ENCODE measurements at places on chromosomes 13 and 19.

GRCh38 chr13:102620516-102620915 lies 23.7 kb downstream of the TPP2 start:
- DNase-seq = no peak

- DNase-seq = no peak
Measured at GRCh38 chr19:30054210-30054609, 112.2 kb downstream of the URI1 start.

DNA sequence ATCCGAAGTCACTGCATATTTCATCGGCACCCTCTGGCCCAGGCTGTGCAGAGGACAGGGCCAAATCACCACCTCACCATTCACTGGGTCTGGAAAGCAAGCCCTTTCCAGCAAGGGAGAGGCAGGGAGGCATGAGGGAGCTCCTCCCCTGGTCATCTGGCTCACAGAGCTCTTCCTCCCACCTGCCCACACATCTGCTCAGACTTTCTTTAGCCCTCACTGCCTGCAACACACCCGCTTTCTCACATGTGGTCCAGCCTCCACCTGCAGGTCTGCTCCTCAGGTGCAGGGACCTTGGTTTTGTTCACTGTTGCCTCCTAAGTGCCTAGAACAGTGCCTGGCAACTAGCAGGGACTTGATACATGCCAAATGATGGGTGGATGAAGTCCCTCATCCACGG lies 21.0 kb upstream of the SLC35E1 start:
- DNase-seq = no peak

GRCh38 chr19:29860492-29860891 lies 48.7 kb downstream of the CCNE1 start:
- no peak for DNase-seq

DNA sequence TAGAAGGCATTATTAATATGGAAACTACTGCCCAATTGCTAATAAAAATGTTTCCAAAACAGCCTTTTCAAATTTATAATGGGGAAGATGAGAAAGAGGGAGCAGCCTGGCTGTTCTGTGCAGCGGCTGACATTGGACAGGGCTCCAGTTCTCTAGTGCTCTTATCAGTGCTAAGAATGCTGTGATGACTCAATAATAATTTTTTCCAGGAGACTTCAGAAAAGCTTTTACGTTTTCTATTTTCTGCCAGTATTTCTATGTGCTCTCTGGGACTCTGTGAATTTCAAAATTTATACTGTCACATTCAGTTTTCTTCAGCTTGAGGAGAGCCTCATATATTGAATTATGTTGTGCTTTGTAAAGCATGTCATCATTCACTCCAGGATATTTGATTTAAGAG lies 209.6 kb downstream of the VWA8 start:
- DNase-seq = no peak

DNA sequence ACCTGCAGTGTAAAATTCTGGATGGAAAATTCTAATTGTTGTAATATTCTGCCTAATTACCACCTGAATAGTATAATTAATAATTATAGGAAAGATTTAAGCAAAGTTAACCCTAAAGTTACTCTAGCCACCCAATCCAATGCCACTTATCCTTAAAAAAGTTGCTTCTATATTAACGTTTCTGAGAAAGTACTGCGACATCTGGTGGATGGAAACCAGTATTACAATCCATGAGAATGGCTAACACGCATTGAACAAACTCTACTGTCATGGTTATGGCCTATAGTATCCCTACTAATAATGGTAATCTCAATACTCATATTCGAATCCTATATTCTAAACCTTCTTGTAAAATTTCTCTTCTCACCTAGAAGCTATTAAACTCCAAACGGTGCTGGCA lies 1551.8 kb downstream of the SLITRK1 start:
- DNase-seq = peak; percentile 7

DNA sequence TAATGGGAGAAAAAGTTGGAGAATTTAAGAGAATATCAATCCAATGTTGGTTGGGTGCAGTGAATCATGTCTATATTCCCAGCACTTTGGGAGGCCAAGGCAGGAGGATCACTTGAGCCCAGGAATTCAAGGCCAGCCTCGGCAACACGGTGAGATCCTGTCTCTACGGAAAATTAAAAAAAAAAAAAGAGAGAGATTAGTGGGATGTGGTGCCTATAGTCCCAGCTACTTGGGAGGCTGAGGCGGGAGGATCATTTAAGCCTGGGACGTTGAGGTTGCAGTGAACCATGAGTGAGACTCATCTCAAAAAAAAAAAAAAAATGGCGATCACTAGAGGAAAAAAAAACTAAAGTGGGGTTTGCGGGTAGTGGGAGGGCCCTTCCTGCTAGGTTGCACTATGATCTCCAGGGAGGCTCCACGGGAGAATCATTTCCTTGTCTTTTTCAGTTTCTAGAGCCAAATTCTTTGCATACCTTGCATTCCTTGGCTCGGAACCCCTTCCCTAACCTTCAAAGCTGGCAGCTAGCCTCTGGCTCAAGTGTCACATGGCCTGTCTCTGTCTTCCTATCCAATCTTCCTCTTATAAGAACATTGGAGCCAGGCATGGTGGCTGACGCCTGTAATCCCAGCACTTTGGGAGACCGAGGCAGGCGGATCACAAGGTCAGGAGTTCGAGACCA lies 5.8 kb upstream of the ERCC2 start:
- peak; percentile 95 for DNase-seq

DNA sequence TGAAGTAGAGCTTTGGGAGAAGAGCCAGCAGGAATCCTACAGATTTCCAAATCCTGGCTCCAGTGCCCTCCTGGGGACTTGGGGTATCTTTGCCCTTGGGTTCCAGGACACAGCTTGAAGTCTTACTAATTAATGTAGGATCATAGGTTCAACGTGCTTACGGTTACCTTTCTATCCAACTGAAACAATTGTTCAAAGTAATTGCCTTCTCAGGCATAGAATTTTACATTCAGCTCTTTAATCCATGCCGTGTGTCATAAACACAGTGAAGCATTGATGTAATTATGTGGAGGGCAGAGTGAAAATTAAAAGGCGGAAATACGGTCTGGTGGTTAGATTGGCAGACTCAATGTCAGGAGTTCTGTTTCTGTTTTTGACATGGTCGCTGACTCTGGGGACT lies 170.4 kb downstream of the COG6 start:
- no peak for DNase-seq

DNA sequence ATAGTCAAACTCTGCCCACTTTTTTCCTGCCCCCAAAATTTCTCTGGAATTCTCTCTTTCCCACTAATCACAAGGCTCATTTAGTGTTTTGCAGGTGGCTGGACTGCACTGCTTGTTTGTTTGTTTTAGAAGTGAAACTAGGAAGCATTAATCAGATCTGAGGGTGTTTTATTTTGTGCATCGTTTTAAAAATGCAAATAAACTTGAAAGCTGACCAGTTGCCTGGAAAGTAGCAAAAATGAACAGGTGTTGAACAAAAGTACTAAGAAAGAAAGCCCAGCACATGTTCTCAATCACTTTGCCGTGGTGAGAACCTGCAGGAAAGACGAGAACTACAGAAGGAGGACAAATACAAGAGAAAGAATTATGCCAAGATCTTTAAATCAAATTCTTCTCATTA lies 365.5 kb downstream of the PCDH9 start:
- no peak for DNase-seq

GRCh38 chr19:14473978-14474578 lies 1.1 kb downstream of the PTGER1 start:
- no peak for DNase-seq

- peak; percentile 94 for DNase-seq
Measured at GRCh38 chr19:45528149-45528743, 21.0 kb downstream of the VASP start.

GRCh38 chr13:87877477-87877876 lies 206.3 kb downstream of the SLITRK5 start:
- no peak for DNase-seq

DNA sequence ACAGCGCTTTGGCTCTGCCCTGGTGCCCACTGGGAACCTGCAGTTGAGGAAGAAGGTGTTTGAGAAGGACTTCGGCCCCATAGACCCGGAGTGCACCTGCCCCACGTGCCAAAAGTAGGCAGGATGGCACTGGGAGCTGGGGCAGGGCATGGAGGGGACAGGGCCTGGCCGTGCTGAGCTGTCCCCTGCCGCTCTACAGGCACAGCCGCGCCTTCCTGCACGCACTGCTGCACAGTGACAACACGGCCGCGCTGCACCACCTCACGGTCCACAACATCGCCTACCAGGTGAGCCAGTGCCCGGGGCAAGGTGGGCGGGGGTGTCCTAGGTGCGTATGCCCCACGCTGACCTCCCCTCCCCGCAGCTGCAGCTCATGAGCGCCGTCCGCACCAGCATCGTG lies 5.1 kb upstream of the DNM2 start:
- no peak for DNase-seq

DNA sequence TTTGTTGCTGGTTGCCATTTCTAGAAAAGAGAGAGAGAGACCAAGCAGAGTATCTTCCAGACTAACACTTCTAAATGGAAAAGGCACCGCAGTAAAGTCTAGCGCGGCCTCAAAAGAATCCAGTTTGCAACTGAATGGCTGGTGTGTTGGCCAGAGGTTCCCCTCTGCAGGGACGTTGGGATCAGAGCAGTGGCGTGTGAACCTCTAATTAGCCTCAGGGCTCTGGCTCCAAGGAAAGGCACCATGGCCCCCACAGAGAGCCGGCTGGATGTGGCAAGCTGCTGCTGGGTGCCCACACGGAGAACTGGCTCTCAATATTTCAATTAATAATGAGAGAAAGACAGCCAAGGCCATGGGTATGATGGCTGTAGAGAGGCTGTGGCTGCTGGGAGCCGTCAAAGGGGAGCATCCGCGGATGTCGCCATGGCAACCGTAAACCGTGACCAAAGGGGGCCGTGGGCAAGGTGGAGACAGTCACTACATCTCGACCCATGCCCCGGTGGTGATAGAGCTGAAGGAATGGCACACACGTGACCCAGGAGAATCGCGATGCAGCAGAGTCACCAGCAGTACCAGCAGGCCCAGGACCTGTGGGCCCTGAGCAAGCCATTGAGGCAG lies 9.5 kb downstream of the VSTM2B start:
- DNase-seq = no peak

- DNase-seq = no peak
Measured at GRCh38 chr13:112888238-112889111, 80.5 kb upstream of the MCF2L start.

- no peak for DNase-seq
Measured at GRCh38 chr19:12596927-12597548, 13.6 kb downstream of the ZNF490 start.

DNA sequence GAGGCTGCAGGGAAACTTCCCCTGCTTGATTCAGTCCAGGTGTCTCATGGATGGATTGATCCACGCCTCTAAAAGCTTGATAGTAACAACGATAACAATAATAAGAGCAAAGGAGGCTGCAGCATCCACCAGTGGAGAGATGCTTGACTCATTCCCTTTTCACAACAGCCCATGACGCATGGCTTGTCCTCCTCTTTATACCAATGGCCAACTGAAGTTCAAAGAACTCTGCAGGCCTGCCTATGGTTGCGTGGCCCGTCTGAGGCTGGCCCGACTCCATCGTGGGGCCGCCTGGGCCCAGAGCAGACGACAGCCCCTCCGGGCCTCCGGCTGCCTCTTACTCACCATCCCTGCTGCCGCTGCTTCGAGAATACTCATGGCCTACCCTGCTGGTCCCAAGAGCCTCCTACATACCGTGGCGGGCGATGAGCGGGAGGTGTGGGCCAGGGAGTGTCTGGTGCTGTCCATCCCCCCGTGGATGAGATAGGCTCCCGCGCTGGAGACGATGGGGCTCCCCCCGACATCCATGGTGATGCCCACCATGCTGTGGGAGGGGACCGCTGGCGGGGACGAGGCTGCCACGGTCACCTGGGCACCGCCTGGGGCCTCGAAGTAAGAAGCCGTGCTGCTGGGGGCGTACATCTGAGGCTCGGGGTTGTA lies 61.8 kb upstream of the RANBP3 start:
- DNase-seq = no peak

GRCh38 chr13:107678075-107678689 lies 537.2 kb downstream of the LIG4 start:
- DNase-seq = no peak

DNA sequence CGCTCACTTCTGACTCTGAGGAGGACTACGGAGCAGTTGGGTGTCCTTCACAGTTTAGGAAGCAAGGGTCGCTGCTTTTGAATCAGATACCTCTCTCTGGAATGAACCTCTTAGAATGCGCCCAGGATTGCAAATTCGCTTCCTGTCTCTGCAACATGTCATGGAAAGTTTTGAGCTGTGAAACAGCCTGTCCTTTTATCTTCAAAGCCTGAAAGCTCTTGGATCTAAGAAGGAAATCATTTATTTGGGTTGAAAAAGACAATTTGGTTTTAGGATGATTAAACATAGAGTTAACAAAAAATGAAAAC lies 134.1 kb downstream of the KATNAL1 start:
- DNase-seq = no peak

GRCh38 chr19:49413348-49413747 lies 9.9 kb downstream of the PTH2 start:
- no peak for DNase-seq
